ENCODE measurements at places on chromosomes 2 and 18.

DNA sequence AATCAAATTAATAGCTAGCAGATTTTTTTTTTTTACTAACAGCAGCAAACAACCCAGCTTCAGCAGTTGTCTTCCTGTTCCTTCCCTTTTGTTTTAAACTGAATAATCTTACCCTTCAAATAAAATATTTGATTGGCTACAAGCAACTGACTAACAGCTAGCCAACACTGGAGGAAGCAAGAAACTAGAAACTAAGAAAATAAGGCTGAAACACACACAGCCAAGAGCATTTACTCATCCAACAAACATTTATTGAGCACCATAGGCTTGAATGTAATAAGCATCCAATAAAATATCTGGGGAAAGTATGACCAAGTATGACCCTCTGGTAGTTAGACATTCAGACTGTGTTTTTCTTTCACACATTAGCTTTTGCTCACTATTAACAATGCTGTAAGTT, 189.2 kb downstream of the CD226 start:
- DNase-seq, result no peak

- DNase-seq, result no peak
Observed at GRCh38 chr2:45625824-45626223, 14.8 kb upstream of the SRBD1 start.

DNA sequence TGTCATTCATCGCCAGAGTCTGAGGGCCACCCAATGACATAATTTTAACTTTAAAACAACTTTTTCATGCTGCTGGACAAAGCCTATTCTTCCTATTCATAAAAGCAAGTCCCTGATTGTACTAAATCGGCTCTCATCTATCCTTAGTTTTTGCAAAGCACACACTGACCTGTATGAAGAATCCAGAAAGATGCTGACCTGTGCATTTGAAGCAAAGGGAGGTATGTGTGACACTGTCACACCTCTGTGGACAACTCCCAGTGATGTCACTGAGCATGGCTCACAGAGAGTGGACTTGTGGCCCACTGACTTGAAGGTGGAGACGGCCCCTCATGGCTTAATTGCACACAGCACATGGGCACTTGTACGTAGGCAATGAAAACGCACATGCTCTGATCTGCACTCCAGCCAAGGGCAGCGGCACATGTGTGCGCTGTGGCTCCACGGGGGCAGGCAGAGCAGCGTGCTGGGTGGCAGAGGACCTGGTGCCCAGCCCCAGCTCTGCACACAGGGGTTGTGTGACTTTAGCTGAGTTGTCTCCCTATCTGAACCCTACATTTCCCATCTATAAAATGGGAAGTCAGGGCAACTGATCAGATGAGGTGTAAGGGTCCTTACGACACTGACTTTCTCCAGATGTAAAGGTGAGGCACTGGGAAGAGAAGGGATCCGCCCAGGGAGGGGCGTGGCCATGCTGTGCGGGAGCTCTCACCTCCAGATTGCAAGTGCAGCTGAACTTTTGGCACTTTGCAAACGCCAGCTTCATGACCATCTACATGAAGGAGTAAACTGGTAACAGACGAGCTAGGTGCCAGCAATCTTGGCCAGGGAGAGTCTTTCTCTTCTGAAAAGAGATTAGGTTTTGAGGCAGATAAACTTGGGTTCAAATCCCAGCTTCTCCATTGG, 14.3 kb upstream of the ODC1 start:
- DNase-seq, result no peak

DNA sequence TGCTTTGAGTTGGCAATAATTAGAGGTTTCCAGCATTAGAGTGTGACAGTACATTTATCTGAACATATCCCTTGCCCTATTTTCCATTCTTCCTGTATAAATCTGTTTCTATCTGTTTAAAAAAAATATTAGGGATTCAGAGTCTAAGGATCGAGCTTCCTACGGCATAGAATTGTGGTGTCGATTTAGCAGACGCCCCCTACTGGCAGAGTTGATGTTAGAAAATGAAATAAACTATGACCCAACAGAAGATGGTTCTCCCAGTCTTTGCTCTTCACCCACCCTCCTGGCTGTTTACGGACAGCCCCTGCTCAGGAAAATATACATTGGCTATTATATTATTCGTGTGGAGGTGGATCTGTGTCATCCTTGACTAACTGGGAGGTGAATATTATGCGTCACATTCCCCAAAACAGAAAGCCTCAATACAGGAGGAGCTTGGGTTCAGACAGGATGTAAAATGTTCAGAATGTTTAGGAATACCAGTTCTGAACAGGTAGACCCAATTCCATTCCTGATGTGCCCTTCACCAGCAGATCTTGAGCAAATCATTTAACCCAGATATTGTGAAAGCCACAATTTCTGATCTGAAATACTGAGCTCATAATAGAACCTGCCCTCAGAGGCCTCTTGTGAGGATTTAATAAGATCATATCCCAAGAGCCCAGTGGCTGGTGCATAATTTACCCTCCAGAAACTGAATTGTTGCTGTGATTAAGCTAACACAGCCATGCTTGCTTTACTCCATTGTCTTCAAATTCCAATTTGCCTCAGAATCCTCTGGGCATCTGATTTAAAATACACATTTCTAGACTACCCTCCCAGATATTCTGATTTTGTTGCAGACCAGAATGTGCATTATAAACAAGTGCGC, 10.8 kb upstream of the ERMN start:
- DNase-seq, result peak; percentile 45

GRCh38 chr2:160794926-160795325, 301.3 kb upstream of the RBMS1 start:
- no peak for DNase-seq

DNA sequence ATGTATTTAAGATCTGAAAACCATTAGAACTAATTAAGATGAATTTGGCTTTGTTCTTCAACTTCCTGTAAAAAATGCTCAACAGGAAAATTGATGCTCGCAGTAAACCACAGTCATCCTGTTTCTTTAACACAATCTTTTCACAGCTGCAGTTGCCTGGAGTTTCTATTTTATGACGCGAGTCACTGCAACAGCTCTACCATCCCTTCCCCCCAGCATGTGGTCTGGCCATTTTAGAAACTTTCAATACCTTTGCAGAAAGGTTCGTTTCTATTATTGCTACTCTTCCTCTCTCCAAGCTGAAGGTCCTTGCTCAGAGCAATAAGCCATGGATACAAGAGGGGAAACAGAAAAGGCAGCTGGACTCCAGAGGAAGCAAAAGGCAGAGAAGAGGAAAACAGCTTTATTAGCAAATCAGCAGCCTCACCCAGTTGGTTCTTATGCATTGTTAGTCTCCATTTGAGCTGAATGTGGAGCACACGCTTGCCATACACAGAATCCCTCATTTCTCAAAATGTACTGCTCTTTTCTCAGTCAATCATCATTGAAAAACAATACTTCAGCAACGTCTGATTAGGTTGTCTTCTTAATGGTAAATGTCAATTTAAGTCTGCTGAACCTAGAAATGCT, 3.9 kb downstream of the WIPF1 start:
- DNase-seq, result no peak

DNA sequence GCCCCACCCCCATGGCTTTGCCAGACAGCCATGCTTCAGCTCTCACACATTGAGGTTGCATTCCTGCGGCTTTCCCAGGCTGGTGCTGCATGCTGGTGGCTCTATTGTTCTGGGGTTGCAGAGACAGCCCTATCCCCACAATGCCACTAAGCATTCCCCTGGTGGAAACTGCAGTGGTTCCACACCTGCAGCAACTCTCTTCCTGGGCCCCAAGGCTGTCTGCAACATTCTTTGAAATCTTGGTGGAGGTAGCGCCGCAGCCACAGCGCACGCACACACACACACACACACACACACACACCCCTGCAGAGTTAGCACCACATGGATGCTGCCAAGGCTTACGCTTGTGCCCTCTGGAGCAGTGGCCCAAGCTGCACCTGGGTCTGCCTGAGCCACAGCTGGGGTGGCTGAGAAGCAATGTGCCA, 21.4 kb downstream of the SFXN5 start:
- DNase-seq, result no peak

DNA sequence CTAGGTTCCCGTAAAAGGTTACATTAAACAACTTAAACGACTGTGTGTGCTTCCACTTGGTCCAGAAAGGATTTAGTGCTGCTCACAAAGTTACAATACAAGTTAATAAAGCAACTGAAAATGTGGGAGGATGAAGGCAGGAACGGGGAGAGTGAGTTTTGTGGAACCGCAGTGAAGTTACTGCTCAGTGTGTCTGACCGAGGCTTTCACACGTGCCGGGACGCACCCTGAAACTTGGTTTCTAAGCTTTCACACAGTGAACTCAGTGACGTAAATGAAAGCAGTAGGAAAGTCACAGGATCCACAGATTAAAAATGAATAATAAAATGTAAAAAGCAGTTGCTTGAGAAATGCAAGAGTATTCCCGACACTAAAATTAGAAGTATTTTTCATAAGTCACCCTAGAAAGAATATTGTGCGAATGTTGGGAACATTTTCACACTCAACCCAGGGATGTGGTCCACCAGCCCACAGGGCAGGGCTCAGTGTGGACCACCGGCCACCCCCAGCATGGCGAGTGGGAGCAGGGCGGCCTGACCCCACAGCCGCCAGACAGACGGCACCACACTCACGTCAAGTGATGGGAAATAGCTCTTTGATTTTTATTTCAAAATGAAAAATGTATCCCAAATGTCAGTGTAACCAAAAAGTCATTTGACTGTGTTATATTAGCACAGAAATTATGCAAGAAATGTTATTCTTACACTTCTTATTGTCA, 32.6 kb upstream of the CHMP1B start:
- no peak for DNase-seq

DNA sequence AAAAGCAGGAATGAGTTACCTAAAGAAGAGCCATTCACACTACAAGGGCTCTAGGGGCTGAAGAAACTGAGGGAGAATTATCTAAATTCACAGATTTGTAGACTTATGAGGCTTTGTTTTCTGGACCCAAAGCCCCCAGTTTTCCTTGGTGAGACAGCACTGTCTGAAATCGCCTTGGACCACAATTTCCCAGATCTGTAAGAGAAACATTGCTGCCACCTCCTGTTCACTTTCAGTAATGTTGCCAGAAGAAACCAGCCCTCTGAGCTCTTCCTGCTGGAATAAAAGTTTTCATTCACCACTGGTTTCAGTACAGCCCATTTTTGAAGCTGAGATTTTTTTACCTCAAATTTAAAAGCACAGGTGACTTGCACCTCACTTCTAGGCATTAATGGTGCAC, 169.2 kb downstream of the CDH20 start:
- peak; percentile 70 for DNase-seq

DNA sequence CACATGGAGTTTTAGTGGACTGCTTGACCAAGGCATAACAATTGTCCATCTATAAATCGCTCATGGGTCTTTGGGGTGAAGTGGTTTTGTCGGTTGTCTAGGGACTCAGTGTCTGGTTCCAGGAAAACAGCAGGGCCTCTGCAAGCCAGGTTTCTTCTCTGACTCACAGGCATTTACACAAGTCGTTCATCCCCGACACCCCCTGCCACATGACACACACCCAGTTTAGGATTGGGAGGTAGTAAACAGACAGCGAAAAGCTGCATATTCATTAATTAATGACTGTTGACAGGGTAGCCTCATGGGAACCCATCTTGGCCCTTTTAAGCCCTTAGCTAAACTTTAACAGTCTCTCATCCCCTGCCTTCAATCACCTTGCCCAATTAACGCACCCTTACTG, 194.8 kb upstream of the ACVR2A start:
- DNase-seq, result no peak

GRCh38 chr2:47086054-47086471, 69.0 kb downstream of the STPG4 start:
- no peak for DNase-seq

DNA sequence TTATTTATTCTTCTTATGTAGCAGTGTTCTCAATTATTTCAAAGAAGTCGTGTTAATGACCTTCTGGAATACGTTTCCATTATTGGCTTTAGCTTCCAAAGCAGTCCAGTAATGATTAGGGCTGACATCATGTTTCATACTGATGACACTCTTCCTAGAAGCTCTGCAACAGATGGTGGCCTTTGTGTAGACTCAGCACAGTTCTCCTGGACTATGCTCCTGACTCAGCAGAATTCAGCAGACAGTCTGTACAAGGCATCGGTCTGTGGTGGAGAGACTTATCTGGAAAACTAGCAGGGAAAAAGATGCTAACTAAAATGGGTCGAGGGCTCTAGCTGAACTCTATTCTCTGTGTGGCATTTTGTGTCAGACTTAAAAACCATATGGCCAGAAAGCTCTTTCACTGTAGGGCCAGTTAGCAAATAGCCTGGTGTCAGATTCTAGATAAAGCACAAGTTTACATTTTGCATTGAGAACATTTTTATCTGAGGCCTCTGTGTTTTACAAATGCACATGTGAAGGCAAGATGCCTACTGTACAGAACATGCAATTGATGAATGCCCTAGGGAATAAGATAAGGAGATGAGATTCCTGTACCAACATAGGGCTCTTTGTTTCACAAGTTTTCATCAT, 35.1 kb downstream of the GULP1 start:
- no peak for DNase-seq

GRCh38 chr2:160407393-160408172, 86.0 kb downstream of the RBMS1 start:
- no peak for DNase-seq

DNA sequence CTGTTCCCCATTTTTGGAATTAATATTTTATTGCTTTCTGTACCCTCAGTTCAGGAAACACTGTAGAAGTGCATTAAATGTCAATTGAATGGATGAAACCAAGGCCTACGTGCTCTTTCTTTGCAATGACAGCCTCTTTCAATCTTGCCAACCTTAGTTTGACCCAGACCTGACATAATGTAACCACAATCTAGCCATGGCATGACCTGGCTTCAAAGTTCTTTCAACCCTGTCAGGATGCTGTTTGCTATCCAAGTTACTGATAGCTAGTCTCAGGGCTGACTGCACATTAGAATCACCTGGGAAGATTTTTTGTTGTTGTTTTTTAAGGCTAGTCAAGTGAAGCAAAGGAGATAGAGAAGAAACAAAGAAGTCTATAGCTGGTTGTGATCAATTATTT, 190.9 kb upstream of the PKDCC start:
- DNase-seq, result no peak

DNA sequence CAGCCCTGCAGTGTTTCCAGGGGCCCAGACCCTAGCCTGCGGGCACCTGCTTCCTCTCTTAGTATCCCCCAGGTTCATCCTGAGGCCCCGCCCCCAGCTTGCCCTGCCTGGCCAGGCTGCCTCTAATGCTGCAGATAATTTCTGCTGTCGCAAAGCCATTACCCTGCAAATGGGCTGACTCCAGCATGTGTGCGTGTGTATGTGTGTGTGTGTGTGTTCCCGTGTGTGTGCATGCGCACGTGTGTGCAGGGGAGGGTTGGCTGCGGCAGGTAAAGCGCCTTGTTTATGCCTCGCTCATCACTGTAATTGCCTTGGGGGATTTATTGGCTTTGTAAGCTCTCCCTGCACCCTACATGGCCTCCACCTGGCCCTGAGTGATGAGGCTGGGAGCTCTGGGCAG, 7.6 kb upstream of the PRSS56 start:
- DNase-seq, result no peak

GRCh38 chr2:20052861-20053281, 1.4 kb upstream of the LAPTM4A start:
- DNase-seq, result peak; percentile 90

DNA sequence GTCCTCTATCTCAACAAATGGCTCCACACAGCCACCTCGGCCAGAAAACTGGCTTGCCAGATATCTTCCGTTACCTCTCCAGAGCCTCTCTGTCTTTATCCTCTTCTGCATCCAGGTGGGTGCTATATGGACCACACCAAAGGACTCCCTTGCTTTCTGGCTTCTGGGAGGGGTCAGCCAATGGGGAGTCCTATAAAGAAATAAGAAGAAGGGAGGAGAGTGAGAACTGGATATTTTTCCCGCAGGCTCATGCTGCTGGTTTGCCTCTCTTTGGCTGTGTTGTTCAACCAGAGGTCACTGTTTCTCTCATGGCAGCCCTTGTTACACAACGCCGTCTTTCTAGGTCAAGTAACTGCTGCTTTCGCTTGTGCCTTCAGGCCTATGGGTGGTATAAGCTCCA, 72.7 kb downstream of the POLE4 start:
- DNase-seq, result no peak
